ENCODE measurements at places on chromosomes 3 and 15.

DNA sequence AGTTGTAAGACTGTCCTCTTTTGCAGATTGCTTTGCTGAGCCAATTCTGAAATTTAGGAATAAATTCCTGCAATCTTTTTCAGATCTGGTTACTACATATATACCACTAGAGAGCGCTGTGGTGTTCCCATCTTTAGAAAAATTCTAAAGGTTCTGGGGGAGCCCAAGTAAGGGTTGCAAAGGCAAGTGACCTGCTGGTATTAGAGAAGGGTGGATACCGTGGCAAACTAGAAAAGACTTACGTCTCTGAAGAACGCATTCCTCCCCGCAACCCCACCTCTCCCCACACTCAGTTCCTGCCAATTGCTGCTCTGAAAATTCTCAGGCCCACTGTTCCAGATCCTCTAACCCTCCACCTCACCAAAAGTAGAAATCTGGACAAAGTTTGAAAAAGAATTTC is 48.5 kb downstream of the EFHB start:
- DNase-seq: peak; percentile 37

DNA sequence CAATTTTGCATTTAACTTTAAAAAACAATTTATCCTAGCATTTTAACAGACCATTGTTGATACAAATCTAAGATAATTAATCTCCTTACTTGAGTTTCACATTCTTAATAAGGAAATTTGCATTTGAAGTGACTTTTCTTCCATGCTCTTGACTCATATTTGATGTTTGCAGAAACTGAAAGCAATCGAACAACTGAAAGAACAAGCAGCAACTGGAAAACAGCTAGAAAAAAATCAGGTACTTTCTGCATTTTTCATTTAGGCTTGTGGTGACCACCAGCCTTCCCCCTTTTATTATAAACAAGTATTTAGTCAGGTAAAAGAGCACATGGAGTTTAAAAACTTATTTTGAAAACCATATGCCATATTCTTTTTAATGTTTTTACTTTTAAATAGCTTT is 20.1 kb upstream of the SELENOT start:
- DNase-seq: no peak

DNA sequence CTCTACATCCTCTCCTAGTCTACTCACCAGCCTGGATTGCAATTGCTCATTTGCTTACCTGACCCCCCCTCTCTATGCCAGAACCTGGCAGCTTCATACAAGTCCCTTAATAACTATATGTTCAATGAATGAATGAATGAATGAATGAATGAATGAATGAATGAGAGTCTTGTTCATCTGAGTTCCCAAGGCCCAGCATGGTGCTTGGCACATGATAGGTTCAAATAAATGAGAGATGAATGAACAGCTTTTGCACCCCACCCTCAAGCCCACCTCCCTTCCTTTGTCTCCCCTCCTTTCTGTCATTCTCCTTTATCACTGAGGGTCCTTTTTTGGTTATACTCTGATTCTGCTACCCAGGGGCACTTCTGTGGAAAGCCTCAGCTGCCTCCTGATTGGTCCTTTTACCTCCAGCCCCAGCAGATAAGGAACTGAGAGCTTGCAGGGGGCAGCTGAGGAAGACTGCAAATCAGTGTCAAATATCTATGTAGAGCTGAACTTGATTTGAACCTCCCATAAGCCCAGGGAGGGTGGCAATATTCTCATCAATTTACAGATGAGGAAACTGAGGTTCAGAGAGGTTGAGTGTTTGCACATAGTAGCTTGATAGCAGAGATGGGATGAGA is 54.1 kb upstream of the CHRNB4 start:
- no peak for DNase-seq

- DNase-seq: peak; percentile 35
Measured at GRCh38 chr3:173371848-173372487, 25.6 kb upstream of the NLGN1 start.

- DNase-seq: no peak
Measured at GRCh38 chr3:21599890-21600289, 151.1 kb downstream of the ZNF385D start.

DNA sequence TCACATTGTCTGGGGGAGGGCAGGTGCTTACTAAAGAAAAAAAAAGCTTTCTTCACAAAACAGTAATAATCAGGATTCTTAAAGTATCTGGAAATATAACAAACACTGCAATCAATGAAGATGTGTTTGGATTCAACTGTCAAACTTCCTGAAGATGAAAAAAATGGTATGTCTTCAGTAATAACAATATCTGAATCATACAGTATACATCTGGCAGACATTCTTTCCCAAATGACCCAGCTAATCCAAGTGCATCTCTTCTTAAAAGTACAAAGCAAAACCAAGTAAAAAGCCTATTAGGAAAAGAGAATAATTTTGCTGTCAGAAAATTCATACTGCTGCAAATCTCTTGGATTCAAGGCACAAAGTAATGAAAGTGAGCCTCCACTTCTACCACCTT is 145.0 kb upstream of the MCTP2 start:
- no peak for DNase-seq

Data from bronchial epithelial cell (primary cell).